Mesenteric fat pad (tissue), 1 donor: ENCODE measurements at places on chromosomes 6 and 20.

- DNase-seq, result no peak
These were observed 14.2 kb downstream of the SMPDL3A start for GRCh38 chr6:122803171-122803661.

DNA sequence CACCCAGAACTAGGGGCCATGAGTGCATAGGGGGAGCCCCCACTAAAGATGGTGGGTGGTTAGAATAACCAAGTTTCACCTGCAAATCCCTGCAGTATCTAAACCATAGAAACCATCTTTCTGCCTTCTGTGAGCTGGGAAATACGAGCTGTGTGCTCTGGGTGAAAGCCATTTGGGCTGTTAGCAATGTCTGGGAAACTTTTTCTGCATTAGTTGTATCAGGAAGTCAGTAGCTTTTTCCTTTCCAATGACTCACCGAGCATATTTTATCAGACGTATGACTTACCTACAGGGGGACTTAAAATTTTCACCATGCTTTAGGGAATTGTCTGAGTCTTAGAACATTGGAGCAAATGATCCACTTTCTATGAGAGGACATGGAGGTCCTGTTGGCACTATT is 584.0 kb downstream of the QKI start:
- no peak for DNase-seq

DNA sequence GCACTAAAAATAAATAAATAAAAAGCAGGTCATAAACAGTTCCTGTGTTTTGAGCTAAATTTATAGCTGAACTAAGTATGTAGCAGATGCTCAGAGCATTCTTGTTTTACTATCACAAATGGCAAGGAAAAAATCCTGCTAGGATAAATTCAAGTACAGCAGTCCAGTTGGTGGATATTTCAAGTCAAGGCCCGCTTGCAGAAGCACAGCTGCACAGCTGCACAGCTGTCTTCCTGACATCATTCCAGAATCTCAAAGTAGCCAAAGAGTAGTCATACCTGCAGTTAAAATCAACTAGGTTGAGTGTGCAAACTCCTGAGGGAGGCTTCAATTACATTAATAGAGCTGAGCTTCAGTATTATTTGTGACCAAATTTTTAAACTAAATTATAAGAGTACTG is 297.7 kb upstream of the MANEA start:
- no peak for DNase-seq

DNA sequence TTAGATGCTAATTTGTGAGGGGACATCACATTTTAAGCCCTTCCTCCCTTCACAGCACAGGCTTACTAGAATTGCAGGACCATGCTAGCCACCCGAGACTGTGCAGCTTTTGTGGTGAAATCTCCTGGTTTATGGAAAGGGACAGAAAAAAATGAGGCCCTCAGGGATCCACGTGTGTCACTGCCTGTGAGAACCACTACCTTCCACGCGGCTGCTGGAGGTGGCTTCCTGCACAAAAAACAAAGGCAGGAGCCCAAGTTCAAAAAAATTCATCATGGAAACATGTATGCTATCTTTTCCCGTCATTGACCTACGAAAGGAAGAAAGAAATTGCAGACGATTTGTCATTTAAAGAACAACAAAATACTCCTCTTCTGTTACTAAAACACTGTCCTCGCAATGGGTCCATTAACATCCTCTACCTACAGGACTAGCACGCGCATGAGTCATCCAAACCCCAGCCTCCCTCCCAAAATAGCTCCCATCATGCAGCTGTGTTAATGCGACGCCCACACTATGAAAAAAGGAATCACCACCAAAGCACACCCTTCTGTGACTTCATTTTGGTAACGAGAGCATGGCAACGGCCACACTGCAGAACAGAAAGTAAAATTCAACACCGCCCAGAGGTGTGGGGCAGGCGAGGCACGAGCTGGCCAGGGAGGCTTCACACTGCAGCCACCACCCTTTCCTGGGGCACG is 45.7 kb downstream of the RAMACL start:
- no peak for DNase-seq

- DNase-seq, result no peak
These were observed 83.3 kb downstream of the OPRM1 start for GRCh38 chr6:154122195-154122925.

DNA sequence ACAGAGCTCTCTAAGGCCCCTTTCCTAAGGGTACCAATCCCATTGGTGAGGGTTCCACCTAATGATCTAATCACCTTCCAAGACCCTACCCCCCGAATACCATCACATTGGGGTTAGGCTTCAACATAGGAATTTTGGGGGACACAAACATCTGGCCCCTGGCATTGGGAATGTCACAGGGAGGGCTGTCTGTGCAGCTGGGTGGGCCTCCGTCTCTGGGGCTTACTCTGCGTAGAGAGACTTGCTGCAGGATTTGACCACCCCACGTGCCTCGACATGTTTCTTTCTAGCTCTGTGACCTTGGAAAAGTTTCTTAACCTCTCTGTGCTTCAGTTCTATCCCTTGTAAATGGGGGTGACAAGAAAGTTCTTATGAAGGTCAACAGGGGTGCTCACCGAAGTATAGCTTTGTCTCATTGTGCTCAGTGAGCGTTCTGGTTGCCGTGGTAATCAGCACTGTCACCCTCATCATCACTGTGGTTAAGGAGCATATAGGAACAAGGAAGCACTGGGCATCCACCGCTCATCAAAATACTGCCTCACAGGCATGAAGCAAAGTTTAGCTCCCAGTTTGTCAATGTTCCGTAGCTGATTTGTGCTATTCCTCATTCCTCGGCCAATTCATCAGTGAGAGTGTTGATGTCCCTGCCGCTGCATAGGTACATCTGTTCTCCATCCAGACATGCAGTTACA is 152.8 kb downstream of the SYCP2 start:
- DNase-seq, result no peak

GRCh38 chr6:107673076-107673494 is 151.0 kb downstream of the SCML4 start:
- no peak for DNase-seq

GRCh38 chr6:49225471-49225870 is 237.6 kb downstream of the MMUT start:
- DNase-seq, result no peak

DNA sequence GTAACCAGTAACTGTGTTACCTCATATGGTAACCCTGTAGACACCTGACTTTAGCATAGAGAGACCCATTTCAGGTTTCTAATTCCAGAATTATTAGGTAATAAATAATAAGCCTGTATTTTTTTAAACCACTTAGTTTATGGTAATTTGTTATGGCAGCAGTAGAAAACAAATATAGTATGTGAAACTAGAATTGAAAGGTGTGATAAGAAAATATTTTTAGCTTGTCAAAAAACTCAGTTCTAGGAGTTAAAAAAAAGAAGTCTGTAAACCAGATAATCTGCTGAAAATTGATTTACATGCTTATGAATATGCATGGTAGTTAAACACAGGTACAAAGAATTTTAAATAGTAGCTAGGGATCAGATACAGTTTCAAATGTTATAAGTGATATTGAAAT is 695.0 kb upstream of the GJE1 start:
- DNase-seq, result no peak

DNA sequence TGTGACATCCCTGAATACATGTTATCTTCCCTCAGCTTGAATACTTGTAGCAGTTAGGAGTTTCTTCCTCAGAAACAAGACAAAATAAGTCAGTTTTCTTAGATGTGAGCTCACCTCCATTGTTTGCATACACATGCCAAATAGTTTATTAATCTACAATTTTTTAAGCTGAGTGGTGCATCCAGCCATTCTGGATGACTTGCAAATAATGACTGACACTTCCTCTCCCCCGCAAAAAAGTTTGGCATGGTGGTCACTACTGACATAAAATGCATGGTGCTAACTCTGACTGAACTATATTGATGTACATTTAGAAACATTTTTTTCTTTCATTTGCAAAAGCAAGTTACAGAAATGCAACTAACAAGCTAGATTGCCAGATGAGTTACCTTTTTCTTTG is 55.5 kb downstream of the CYB5R4 start:
- DNase-seq, result no peak

DNA sequence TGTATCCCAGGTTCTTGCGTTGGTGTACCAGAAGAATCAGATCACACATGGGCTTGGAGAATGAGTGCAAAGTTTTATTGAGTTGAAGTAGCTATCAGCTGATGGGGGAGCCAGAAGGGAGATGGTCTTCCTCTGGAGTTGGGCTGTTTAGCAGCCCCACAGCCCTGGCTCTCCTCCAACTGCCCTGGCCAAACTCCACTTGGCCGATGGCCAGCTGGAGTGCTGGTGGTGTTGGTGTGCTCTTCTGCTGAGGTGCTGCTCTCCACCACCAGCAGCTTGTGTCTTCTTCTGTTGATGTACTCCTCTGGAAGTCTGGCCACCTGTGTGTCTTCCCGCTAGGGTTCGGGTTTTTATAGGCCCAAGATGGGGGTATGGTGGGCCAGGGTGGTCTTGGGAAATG is 172.8 kb downstream of the TINAG start:
- no peak for DNase-seq

- no peak for DNase-seq
These were observed 58.4 kb upstream of the ARMH2 start for GRCh38 chr6:24856901-24857670.

DNA sequence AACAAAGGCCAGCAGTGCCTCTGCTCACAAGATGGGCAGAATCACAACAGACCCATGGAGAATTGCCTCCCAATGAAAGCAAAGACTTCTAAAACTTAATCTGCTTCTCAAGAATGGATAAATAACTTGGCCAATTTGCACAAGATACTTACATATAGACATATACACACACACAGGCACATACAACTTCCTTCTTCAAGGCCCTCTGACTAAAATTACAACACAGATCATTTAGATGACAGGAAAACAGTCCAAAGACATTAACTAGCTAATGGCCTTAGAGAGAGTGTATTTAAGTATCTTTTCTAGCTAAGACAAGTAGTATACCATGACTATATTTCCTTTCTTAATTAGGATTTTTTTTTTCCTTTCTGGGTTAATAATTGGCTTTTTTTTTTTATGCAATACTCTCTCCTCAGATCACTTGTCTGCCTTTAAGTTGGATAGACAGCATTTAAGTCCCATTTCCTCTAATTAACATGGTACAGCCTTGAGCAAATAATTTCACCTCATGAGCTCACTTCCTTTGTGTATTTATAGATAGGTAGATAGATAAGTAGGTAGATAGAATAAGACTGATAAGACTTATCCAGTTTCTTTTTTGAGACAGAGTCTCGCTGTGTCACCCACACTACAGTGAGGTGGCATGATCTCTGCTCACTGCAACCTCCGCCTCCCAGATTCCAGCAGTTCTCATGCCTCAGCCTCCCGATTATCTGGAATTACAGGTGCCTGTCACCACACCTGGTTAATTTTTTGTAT is 70.0 kb downstream of the NRSN1 start:
- no peak for DNase-seq

DNA sequence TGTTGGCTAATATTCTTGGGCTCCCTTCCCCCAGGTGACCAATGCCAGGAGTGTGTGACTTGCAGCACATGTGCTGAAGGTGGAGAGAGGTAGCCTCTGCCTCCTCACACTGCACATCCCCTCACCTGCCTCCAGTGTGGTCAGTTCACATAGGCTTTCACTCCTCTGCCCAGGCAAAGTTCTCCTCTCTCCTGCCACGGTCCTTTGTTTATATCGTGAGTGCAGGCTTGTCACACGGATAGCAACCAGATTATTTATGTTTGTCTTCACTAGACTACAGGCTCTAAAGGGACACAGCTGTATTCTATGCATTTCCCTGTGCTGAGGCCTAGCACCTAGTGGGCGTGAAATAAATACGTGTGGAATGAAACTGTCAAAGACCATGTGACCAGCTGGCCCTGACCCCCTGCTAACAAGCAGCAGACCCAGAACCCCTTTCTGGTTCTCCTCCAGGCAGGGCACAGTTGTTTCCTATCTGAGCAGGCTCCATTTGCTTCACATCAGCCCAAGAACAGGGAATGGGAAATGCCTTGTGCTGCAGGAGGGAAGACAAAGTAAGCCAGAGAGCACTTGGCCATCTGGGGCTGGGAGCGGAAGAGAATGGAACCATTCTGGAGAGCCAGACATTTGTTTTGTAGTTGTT is 42.3 kb downstream of the UNC5CL start:
- DNase-seq, result no peak

DNA sequence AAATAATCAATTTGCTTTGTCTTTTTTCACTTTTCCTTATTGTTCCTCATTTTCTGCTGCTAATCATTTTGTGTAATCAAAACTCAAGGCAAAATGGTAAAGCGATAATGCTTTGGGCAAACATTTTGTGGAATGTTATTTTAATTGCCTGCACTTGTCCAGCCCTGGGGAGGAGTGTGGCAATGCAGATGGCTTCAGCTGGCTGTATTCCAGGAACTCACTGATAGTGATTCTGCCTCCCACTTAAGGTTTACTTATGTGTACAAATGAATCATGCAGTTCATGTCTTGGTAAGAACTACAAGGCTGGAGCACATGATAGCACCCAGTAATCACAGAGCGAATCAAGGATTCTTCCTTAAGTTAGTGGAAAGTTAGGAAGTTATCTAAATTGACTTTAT is 107.8 kb downstream of the COL19A1 start:
- DNase-seq, result no peak

DNA sequence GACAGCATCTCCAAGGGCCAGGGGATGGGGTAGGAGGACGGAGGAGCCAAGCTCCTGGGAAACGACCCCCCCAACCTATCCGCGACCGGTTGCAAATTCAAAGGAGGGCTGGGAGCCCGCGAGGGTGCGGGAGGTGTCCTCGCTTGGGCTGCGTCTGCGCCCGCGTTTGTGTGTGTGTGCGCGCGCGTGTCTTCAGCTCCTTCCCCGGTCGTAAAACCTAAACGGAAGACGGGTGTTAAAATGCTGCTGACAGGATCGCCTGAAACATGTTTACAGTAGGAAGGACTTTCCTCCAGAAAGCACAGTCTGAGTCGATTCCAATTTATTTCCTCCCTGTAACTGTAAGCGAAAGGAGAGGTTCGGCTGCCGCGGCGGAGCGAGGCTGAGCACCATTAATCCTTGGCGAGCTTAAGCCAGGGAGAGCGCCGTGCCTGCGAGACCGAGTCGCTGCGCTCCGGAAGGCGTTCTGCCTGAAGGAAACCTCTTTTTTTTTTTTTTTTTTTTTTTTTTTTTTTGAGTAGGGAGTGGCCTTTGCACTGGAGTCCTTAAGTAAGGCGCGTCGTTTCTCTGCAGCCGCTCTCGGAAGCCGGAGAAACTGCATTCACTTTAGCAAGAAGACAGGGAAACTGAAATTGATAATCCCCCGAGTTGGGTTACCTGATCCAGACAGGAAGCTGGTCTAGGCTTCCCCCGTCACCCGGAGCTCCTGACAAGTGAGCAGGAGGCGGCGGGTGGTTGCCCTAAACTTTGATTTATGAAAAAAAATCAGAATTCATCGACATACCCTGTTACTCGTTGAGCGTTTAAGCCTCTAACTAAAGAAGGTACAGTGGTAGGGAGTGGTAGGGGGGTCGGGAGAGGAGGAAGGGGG is 4.8 kb upstream of the SOX4 start:
- no peak for DNase-seq

GRCh38 chr6:144246988-144247387 is 38.1 kb upstream of the UTRN start:
- DNase-seq, result no peak
